ENCODE measurements at places on chromosomes 7 and 10.

DNA sequence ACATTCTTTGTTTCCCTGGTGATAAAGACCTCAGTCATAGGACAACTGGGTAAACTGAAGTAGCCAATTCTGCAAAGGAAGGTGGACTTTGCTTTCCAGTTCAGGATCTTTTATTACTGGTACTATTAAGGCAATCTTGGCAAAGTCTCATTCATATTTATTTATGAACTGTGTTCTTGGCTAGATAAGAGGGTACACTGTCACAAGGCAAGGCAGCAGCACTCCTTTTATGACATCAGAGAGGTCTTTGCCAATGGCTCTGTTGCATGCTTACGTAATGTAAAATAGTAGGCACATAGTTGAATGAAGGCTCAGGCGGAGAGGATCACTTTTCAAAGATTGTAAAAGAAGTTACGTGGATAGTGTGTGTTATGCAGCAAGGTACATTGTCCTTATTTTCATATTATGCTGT, 63.7 kb upstream of the PDK4 start:
- DNase-seq: no peak

DNA sequence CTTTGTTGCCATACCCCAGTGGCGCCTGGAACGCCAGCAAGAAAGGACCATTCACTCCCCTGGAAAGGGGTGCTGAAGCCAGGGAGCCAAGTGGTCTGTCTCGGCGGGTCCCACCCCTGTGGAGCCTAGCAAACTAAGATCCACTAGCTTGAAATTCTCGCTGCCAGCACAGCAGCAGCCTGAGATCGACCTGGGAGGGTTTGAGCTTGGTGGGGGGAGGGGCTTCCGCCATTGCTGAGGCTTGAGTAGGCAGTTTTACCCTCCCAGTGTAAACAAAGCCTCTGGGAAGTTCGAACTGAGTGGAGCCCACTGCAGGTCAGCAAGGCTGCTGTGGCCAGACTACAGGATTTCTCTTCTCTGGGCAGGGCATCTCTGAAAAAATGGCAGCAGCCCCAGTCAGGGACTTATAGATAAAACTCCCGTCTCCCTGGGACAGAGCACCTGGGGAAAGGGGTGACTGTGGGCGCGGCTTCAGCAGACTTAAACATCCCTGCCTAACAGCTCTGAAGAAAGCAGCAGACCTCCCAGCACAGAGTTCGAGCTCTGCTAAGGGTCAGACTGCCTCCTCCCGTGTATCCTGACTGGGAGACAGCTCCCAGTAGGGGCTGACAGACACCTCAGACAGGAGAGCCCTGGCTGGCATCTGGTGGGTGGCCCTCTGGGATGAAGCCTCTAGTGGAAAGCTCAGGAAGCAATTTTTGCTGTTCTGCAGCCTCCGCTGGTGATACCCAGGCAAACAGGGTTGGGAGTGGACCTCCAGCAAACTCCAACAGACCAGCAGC, 281.1 kb upstream of the SP4 start:
- DNase-seq: no peak

DNA sequence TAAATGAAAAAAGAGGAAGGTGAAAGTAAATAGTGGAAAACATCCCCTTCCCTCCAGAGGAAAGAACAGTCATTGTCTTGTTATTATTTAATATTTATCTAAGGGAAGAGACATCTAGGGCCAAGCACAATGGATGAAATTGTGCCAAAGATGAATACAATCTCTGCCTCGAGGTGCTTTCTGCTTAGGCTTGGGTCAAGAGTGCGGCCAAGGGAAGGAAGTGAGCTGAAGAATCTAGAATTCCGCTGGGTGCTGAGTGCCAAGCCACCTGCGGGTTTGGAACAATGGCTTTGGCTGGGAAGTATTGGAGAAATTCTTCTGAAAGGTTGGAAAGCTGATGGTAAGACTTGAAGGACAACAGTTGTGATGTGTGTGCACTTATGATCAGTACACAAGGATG, 531.3 kb upstream of the FZD8 start:
- no peak for DNase-seq

GRCh38 chr10:50033481-50033880, 34.3 kb upstream of the WASHC2A start:
- DNase-seq: no peak

- no peak for DNase-seq
These were observed 4.2 kb downstream of the GTPBP4 start for GRCh38 chr10:992467-992866.

- no peak for DNase-seq
These were observed 3.5 kb downstream of the SHH start for GRCh38 chr7:155808549-155809331.

DNA sequence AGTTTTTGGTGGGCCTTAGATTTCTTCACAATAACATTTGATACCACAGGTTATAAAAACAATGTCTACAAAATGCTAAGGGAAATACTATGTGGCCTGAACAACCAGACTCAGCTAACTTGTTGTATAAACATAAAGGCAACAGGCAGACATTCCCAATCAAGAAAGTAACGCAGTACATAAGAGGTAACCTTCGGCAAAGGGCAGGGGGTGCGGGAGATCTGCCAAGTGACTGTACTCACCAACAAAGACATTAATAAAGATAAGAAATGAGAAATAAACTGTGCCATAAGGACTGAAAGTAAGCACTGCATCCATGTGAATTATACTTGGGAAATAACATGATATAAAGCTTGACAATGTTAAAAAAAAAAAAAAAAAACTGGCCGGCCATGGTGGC, 15.4 kb downstream of the NSUN6 start:
- DNase-seq: no peak
